Gastrocnemius medialis (tissue), 4 donors: ENCODE measurements at places on chromosomes 4 and X. TPM values are rescaled to one million over a fixed set of nuclear protein-coding genes. Genes with fewer than 3 reads are reported as not detected.

- no peaks in the 10 kb centered on the region for H3K4me1 ChIP-seq
- H3K27me3 ChIP-seq = no peaks in the 10 kb centered on the region
- DNase-seq = no peak
- H3K4me3 ChIP-seq = no peak overlapping the region
Measured at GRCh38 chr4:76550966-76551780, 116.1 kb downstream of the SHROOM3 start.

Gene UGT2B10
- not detected for total RNA-seq

DNA sequence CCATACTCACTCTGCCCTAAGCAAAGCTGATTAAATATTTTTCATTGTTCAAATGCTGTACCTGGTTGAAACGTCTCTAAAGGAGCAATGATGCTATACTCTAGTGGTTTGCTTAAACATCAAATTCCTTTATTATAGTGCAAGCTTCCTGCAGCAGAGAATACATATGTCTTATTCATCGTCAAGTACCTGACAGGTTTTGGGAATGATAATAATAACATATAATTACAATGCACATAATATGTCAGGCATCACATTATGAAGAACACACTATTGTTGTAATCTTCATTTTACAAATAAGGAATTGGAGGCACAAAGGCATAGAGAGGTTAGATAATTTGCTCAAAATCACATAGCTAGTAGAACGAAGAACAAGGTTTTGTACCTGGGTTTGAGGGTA, 151.6 kb downstream of the GRIA2 start:
- no peaks in the 10 kb centered on the region for H3K27me3 ChIP-seq
- H3K4me1 ChIP-seq = no peaks in the 10 kb centered on the region
- no peak overlapping the region for H3K4me3 ChIP-seq
- no peak overlapping the region for H3K27ac ChIP-seq

GRCh38 chr4:71932941-71933340, 98.9 kb upstream of the NPFFR2 start:
- no peaks in the 10 kb centered on the region for H3K4me1 ChIP-seq
- no peak for DNase-seq
- no peaks in the 10 kb centered on the region for H3K27me3 ChIP-seq

- peaks cover 20% of the 10 kb centered on the region for H3K4me1 ChIP-seq
- H3K27me3 ChIP-seq = no peaks in the 10 kb centered on the region
- no peak for DNase-seq
- H3K36me3 ChIP-seq = no peaks in the 10 kb centered on the region
- H3K27ac ChIP-seq = no peak overlapping the region
- peak overlapping the region; percentile 1 for H3K4me3 ChIP-seq
Measured at GRCh38 chr4:113447061-113447460, 314.5 kb downstream of the CAMK2D start.

Gene GEMIN8
- total RNA-seq = 8.8 TPM

Gene WNK3
- 0.07 TPM for total RNA-seq

Gene DIAPH2
- total RNA-seq = 41.6 TPM

Gene AKAP4
- total RNA-seq = not detected

- no peak for DNase-seq
- H3K27ac ChIP-seq = no peak overlapping the region
- no peaks in the 10 kb centered on the region for H3K4me1 ChIP-seq
- H3K27me3 ChIP-seq = peaks cover 7% of the 10 kb centered on the region
- H3K36me3 ChIP-seq = no peaks in the 10 kb centered on the region
Measured at GRCh38 chr4:140753329-140753728, 2.9 kb downstream of the TBC1D9 start.

DNA sequence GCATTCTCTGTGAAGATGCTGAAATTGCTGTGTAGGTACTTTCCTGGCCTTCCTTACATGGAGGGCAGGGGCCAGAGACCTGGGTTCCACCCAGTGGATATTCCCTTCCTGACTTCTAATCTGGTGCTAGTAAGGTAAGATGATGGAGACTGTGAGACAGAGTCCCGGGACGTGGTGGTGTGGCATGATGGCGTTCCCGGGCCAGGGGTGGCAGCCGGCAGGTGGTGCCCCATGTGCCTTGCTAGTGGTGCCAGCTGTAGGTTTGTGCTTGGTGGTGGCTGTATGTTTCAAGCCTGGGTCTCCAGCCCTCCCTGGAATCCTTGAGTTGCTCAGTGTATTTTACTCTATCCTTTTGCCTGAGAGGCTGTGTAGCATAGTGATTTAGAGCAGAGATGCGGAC, 10.9 kb downstream of the STOX2 start:
- no peak for DNase-seq
- no peaks in the 10 kb centered on the region for H3K36me3 ChIP-seq
- H3K27ac ChIP-seq = no peak overlapping the region
- H3K4me3 ChIP-seq = no peak overlapping the region
- no peaks in the 10 kb centered on the region for H3K4me1 ChIP-seq
- H3K27me3 ChIP-seq = no peaks in the 10 kb centered on the region

- H3K36me3 ChIP-seq = no peaks in the 10 kb centered on the region
- H3K4me1 ChIP-seq = no peaks in the 10 kb centered on the region
- DNase-seq = no peak
- no peak overlapping the region for H3K27ac ChIP-seq
Measured at GRCh38 chr4:40199999-40200874, 3.4 kb downstream of the RHOH start.

GRCh38 chr4:56690393-56690792, 9.3 kb upstream of the HOPX start:
- no peak for DNase-seq
- no peak overlapping the region for H3K4me3 ChIP-seq
- H3K27me3 ChIP-seq = peaks cover 4% of the 10 kb centered on the region
- no peak overlapping the region for H3K27ac ChIP-seq
- no peaks in the 10 kb centered on the region for H3K4me1 ChIP-seq

GRCh38 chr4:99960648-99961047, 10.6 kb upstream of the H2AZ1 start:
- no peaks in the 10 kb centered on the region for H3K36me3 ChIP-seq
- no peak overlapping the region for H3K4me3 ChIP-seq
- DNase-seq = no peak
- no peaks in the 10 kb centered on the region for H3K4me1 ChIP-seq
- no peaks in the 10 kb centered on the region for H3K27me3 ChIP-seq

- peaks cover 11% of the 10 kb centered on the region for H3K27me3 ChIP-seq
- DNase-seq = no peak
- H3K4me1 ChIP-seq = no peaks in the 10 kb centered on the region
- no peak overlapping the region for H3K27ac ChIP-seq
- no peaks in the 10 kb centered on the region for H3K36me3 ChIP-seq
- H3K4me3 ChIP-seq = no peak overlapping the region
Measured at GRCh38 chrX:133980406-133980805, 5.0 kb downstream of the GPC3 start.

- H3K4me3 ChIP-seq = no peak overlapping the region
- no peaks in the 10 kb centered on the region for H3K4me1 ChIP-seq
- no peak for DNase-seq
- H3K36me3 ChIP-seq = no peaks in the 10 kb centered on the region
- no peak overlapping the region for H3K27ac ChIP-seq
Measured at GRCh38 chrX:12329476-12329875, 191.2 kb downstream of the FRMPD4 start.

GRCh38 chr4:150136036-150136435, 57.8 kb downstream of the DCLK2 start:
- H3K36me3 ChIP-seq = no peaks in the 10 kb centered on the region
- DNase-seq = no peak
- H3K4me3 ChIP-seq = no peak overlapping the region
- no peak overlapping the region for H3K27ac ChIP-seq
- H3K4me1 ChIP-seq = no peaks in the 10 kb centered on the region
- no peaks in the 10 kb centered on the region for H3K27me3 ChIP-seq

DNA sequence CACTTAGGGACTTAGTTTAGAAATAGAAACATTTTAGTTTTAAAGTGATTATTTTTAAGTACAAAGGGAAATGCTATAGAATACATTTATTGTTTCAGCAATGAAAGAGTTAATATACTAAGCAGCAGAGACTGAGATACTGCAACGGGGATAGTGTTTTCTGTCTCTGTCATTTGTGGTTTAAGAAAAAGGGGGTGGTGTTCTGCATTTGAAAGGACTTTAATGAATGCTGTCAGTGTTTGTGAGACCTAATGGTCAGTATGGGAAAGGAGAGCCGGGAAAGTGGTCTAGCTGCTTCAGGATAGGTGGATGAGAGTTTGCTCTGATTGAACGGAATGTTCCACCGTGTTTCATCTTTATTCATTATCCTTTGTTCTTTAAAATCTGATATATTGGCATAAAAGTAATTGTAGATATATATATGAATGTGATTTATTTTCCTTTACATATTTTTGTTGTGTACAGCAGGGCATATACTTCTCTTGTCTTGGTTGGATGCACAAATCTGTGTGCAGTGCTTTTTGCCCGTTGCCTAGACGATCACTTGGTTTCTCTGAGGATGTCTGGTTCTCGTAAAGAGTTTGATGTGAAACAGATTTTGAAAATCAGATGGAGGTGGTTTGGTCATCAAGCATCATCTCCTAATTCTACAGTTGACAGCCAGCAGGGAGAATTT, at the start of gene KLHL5:
Gene KLHL5 (plus strand): TSS at position 139 of the 676 bp plus-strand sequence. CDS start 421 bp downstream, at position 560.
- H3K4me3 ChIP-seq = no peak within 1 kb of the TSS
- DNase-seq = no peak
- H3K27ac ChIP-seq = no peak within 1 kb of the TSS
- H3K4me1 ChIP-seq = peaks cover 4% of the 10 kb centered on the region

DNA sequence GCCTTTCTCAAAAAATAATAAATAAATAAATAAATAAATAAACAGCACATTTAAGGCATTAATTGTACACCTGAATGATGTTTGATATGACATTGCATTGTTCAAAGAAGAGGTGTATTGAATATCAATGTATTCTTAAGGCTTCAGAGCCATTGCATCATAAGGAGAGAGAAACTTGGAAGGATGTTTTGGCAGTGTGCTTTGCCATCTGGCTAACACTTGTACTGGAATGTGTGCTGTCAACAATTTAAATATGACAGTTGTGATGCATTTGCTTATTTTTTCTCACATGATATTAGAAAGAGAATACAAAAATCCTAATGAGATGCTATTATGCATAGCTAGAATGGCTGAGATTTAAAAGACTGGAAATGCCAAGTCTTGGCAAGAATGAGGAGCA, 67.8 kb downstream of the FAM133A start:
- H3K27me3 ChIP-seq = no peaks in the 10 kb centered on the region
- no peak overlapping the region for H3K27ac ChIP-seq
- DNase-seq = no peak
- H3K36me3 ChIP-seq = no peaks in the 10 kb centered on the region

DNA sequence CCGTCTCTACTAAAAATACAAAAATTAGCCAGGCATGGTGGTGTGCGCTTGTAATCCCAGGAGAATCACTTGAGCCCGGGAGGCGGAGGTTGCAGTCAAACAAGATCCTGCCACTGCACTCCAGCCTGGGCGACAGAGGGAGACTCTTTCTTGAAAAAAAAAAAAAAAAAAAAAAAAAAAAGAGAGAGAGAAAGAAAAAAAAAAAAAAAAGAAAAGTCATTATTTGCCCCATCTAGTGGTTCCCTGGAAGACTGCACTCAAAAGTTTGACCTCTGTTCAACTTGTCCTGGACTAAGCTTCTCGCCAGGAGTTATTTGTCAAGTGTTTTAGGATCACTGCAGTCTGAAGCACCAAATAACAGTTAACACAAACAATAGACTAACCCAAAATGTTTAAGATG, 45.3 kb upstream of the KCTD8 start:
- no peaks in the 10 kb centered on the region for H3K4me1 ChIP-seq
- no peaks in the 10 kb centered on the region for H3K27me3 ChIP-seq
- DNase-seq = no peak
- no peak overlapping the region for H3K27ac ChIP-seq

Gene DKK2
- total RNA-seq = 0.52 TPM

- no peaks in the 10 kb centered on the region for H3K27me3 ChIP-seq
- no peaks in the 10 kb centered on the region for H3K36me3 ChIP-seq
- H3K4me1 ChIP-seq = no peaks in the 10 kb centered on the region
Measured at GRCh38 chr4:91099666-91100065, 972.5 kb downstream of the CCSER1 start.

GRCh38 chr4:1015179-1015578, 3.8 kb downstream of the FGFRL1 start:
- peaks cover 9% of the 10 kb centered on the region for H3K4me1 ChIP-seq
- no peaks in the 10 kb centered on the region for H3K36me3 ChIP-seq
- no peak for DNase-seq
- no peak overlapping the region for H3K4me3 ChIP-seq
- no peak overlapping the region for H3K27ac ChIP-seq

Gene RHOXF1
- not detected for total RNA-seq
